ENCODE measurements at places on chromosomes 7 and 10. TPM values are rescaled to one million over a fixed set of nuclear protein-coding genes. Genes with fewer than 3 reads are reported as not detected.

OR2A42 gene
- not detected for total RNA-seq

DNA sequence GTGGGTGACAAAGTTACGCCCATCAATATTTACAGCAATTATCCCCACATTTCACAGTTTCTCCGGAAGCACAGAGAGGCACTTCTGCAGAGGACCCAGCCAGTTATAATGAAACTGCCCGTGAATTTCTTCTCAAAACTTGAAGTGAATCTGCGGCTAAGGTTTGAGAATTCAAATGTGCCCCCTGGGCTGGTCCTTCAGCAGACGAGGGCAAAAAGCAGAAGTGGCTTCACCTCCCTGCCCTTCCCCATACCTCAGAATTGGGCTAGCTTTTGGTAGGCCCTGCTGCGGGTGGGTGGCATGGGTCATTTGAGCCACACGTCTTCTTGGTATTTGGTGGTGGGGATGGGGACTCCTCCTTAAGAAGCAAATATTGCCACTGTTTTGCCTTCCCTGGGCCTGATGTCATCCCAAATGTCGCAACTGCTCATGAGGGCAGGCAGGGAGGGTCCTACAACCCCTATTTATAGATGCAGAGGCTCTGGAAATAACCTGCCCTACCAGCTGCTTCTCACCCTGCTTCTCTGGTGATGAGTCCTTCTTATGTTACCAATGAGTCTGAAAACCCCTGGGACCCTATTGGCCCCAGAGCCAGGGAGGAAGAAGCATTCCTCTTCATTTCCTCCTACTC, 16.6 kb upstream of the WDFY4 start:
- no peaks in the 10 kb centered on the region for H3K36me3 ChIP-seq
- no peak overlapping the region for H3K27ac ChIP-seq
- no peaks in the 10 kb centered on the region for H3K4me1 ChIP-seq

ZNF107 gene
- 20.0 TPM for total RNA-seq

GRCh38 chr10:120095875-120096274, 203.3 kb downstream of the SEC23IP start:
- H3K36me3 ChIP-seq: no peaks in the 10 kb centered on the region
- H3K4me3 ChIP-seq: no peak overlapping the region
- peaks cover 2% of the 10 kb centered on the region for H3K27me3 ChIP-seq
- H3K27ac ChIP-seq: no peak overlapping the region

GRCh38 chr7:124698964-124699363, 66.6 kb downstream of the GPR37 start:
- no peak overlapping the region for H3K4me3 ChIP-seq
- H3K27ac ChIP-seq: no peak overlapping the region
- H3K36me3 ChIP-seq: no peaks in the 10 kb centered on the region
- DNase-seq: no peak
- H3K4me1 ChIP-seq: no peaks in the 10 kb centered on the region
- no peaks in the 10 kb centered on the region for H3K27me3 ChIP-seq

PTF1A gene
- not detected for total RNA-seq

Data from activated CD4-positive, alpha-beta memory T cell treated with anti-CD3 and anti-CD28 coated beads, Interleukin-2, amount 10 ng/mL, durations not matched to agents 7 days and 5 days (primary cell).